ENCODE measurements at places on chromosomes 4 and X. TPM values are rescaled to one million over a fixed set of nuclear protein-coding genes. Genes with fewer than 3 reads are reported as not detected.

ANKRD50 gene
- total RNA-seq: 7.1 TPM

NAP1L2 gene
- total RNA-seq: 1.1 TPM

USP46 gene
- 7.3 TPM for total RNA-seq

ADH1C gene
- total RNA-seq: 0.08 TPM

NPY1R gene
- not detected for total RNA-seq

ARHGAP4 gene
- 2.0 TPM for total RNA-seq

BTK gene
- total RNA-seq: not detected

FATE1 gene
- total RNA-seq: not detected

SMR3A gene
- not detected for total RNA-seq

DCX gene
- total RNA-seq: not detected

GUCY1A1 gene
- total RNA-seq: 0.42 TPM

UCHL1 gene
- 23.0 TPM for total RNA-seq

MAGED4 gene
- total RNA-seq: 10.2 TPM

FOXR2 gene
- total RNA-seq: not detected

GABRQ gene
- total RNA-seq: not detected

PCDH18 gene
- total RNA-seq: under 0.01 TPM

ZNF718 gene
- 2.3 TPM for total RNA-seq

SLC2A9 gene
- total RNA-seq: 59.2 TPM

NEUROG2 gene
- not detected for total RNA-seq

USP27X gene
- 2.1 TPM for total RNA-seq

ANXA5 gene
- 285 TPM for total RNA-seq

TRIM2 gene
- total RNA-seq: 5.0 TPM

Data from hair follicular keratinocyte (primary cell).